Fibroblast of lung (primary cell): ENCODE measurements at places on chromosomes 3 and 15. TPM values are rescaled to one million over a fixed set of nuclear protein-coding genes. Genes with fewer than 3 reads are reported as not detected.

GRCh38 chr15:85870216-85871014 is 75.7 kb upstream of the KLHL25 start:
- DNase-seq, result no peak

GRCh38 chr15:57637846-57638245 is 46.1 kb downstream of the MYZAP start:
- DNase-seq, result no peak

DNA sequence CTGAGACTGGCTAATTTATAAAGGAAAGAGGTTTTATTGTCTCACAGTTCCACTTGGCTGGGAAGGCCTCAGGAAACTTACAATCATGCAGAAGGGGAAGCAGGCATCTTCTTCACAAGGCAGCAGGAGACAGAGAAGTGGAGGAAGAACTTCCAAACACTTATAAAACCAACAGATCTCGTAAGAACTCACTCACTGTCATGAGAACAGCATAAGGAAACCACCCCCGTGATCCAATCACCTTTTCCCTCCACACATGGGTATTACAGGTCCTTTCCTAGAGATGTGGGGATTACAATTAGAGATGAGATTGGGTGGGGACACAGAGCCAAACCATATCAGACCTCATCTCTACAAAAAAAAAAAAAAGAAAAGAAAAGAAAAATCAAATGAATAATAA is 25.7 kb downstream of the CGGBP1 start:
- no peak for DNase-seq

DNA sequence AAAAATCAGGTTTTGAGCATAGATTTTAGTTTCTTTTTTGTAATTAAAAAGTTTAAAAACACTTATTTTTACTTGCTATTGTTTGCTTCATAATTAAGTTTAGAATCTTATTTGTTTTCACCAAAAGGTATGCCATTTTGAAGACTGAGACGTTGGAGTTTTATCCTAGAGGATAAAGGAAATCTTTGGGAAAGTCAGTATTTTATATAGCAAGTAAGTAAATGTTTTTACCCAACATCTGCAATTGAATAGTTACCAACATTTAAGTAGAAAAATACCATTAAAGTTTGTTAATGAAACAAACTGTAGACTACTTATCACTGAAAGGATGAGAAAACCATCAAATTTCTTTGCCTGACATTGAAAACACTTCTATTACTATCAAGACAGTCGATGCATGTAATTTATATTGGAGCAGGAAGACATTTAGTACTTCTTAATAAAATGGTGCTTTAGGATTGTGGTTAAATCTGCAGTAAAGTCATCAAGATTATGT is 14.0 kb upstream of the CHD2 start:
- no peak for DNase-seq

DNA sequence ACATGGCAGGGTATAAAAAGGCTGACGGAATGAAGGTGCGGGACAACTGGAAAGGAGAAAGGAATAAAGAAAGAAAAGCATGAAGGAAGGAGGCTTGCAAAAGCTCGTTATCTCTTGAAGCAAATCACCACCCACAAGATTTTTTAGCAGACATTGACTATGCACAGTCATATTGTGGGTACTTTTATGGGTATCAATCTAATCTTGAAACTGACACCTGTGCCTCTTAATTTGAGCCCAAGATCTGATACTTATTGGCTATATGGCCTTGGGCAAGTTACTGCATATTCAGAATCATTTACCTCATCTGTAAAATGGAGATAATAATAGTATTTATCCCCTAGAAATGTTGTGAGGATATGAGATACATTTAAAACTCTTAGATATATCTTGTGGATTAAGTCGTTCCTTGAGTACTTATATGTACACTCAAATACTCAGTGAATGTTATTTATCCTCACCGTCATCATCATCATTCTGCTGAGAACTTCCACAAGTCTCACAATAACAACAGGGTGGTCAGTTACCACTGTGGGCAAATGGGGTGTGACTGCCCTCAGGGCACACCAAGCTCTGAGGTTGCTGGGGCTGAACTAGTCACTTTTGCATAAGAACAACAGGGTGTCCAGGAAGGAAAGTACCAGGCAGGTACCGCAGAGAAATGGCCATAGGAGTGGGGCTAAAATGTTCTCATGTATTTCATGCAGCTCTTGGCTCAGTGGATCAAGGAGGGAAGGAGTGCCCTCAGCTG is 266.1 kb downstream of the SLC9A9 start:
- no peak for DNase-seq

- DNase-seq, result peak; percentile 94
Observed at GRCh38 chr15:96345560-96346399, 15.3 kb downstream of the NR2F2 start.

DNA sequence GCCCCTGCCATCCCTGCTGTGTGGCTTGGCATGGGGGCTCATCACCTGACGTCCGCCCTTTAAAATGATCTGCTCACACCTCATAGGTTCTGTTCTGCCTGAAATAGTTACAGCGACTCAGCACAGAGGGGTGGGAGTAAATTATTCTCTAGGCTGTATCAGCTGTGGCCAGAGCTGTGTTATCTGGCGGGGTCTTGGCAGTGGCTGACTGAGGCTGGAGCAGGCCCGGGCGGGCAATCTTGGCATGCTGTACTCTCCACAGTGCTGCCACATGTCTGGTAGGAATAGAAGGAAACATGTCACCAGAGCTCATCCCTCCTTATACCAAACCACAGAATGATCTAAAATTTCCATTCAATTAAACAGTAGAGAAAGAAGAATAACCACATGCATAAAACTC is 499.9 kb upstream of the LMCD1 start:
- DNase-seq, result no peak

- no peak for DNase-seq
Observed at GRCh38 chr3:84727616-84728015, 231.2 kb upstream of the CADM2 start.

DNA sequence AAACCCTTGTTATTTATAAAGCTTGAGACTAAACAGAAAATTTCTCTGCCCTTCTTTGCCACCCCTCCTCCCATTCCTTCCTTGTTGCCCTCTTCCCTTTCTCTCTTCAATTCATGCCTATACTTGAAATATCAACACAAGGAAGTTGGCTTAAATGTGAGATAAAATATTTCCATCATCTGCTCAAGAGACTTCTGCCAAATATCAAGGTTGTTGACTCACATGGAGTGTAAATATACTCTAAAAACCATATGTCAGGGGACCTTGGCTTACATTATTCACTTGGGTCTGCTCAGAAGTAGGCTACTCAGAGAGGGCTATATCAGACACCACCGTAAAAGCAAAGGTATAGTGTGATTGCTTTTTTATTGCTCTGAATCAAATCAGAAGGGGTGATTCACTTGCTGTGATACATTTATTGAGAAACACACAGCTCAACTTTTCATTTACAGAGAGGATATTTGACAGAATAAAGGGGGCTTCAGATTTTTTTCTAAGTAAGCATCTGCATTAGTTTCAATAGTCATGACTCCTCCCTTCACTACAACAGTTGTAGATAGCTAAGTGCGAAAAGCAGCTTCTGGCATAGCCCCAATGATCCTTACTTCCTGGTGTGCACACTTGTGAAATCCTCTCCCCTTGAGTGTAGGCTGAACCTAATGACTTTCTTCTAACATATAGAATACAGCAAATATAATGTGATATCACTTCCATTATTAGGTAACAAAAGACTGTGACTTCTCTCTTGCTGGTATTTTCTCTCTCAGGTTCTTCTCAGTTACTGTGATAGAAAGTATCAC is 386.2 kb downstream of the EFHB start:
- DNase-seq, result no peak

DNA sequence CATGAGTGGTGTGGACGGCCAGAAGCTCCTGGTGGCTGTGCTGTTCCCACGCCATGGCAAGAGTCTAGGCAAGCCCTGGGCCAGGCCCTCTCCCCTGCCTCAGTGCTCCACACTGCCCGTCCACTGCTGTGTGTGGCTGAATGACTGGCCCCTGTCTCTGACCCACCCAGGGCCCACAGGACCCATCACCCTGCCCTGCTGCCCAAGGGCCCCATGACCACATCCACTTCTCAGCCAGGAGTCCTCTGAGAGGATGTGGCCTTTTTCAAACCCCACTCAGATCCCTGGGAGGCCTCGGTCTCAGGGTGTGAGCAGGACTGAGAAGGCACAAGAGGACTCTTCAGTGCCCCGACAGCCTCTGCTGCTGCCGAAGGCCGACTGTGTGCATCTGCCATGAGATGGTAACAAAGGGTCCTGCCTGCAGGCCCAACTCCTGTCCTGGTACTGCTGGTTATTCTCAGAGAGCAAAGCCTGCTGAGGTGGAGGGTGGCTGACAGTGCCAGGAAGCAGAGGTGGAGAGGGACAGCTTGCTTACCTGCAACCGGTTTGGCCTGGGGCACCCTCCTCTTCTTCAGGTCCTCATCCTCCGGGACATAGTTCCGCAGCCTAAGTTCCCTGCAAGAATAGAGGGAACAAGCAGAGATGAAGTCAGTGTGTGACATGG is 47.5 kb downstream of the PTH1R start:
- DNase-seq, result no peak

DNA sequence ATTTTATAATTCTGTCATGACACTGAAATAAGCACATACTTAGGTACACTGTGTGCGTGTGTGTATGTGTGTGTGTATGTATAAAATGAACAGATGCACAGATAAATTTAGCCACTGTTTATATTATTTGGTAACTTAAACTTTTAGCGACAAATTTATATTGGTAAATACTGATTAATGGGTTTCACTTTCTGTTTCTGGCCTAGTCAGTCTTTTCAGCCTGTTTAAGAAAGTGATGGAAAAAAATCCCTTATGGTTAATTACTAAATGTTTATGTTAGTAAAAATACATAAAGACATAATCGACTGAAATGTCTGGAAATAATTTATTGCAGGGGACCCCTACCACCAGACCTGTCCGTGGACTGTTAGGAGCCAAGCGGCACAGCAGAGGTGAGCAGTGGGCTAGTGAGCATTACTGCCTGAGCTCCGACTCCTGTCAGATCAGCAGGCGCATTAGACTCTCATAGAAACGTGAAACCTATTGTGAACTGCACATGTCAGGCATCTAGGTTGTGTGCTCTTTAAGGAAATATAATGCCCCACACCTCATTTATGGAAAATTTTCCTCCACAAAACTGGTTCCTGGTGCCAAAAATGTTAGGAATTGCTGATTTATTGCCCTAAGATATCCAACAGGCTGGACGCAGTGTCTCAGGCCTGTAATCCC is 717.4 kb downstream of the SI start:
- DNase-seq, result no peak

GRCh38 chr15:75966073-75966472 is 46.2 kb downstream of the NRG4 start:
- peak; percentile 84 for DNase-seq

- DNase-seq, result no peak
Observed at GRCh38 chr3:170027233-170028102, 10.3 kb upstream of the GPR160 start.

DNA sequence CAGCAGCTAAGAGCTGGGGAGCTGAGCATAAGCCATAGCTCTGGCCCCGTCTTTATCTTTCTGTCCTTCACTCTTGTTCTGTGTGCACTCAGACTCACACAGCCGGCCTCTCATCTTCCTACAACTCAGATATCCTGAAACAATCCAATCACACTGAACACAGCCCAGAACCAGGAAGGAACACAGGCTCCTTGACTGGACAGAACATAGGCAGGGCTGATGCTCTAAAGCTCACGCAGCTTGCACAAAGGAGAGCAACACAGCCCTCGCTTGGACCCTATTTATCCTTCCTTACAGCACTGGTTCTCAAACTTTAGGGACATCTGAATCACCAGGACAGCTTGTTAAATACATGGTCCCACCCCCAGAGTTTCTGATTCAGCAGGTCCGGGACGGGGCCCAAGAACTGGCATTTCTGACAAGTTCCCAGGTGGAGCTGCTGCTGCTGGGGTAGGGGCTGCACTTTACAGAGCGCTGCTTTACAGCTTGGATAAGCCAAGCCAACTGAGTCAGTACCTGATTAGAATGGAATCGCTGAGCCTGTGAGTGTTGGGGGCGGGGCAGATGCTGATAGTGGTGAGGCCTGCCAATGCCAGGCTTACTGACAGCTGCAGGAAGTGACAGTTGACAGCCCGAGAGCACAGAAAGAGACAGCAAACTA is 65.1 kb downstream of the MRPL46 start:
- no peak for DNase-seq

- peak; percentile 97 for DNase-seq
Observed at GRCh38 chr3:64595253-64595694, 92.5 kb downstream of the ADAMTS9 start.

DNA sequence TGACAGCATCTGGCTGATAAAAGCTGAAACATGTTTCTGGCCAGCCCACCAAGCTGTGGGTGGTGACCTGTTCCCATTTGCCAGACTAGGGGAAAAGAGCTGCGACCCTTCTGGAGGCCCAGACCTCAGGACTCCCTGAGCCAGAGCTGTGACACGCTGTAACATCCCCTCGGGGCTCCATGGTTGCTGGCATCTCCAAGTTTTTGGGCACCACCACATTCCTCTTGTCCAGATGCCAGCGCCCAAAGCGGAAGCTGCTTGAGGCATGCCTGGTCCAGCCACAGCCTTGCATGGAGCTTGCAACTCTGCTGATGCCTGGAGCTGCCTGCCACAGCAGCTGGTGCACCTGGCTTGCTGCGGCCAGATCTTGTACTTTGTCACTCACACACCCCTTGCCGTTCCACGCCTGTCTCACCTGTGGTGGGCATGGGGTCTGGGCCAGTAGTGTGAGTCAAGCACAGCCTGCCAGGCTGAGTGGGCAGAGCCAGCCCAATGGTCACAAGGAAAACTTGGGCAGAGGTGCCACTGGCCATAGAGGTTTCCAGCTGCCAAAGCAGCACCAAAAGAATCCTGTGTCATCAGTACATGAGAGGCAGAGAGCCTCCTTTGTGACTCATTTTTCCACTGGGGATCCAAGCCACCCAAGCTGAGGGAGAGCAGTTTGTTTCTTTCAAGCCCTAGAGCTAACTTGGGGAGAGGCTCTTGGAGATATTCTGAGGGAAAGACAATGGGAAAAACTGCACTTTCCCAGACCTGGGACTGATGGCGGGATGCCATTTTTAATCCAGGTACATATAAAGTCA is 45.7 kb upstream of the PTX3 start:
- DNase-seq, result no peak

DNA sequence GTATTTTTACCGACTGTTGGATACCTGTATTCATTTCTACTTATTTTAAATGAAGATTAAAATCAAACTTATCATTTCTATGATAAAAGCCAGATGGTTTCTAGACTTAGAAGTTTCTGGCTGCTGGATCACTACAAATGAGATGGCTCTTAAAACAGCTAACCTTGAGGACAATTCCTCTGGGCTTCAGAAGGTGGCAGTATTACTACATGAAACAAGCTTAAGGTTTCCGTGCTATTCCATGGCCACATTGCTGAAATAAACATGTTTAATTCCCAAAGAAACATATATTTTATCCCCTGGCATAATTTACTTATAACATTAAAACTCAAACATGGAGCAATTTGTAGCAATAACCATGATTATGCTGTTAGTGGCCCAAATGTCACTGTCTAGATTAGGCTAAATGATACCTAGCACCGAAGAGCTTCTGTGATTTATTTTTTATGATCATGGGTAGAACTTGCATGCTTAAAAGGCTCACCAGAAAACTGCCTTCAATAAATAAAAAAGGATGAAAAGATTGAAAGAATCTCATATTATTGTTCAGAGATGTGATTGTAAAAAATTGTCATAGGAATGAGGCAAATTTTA is 204.0 kb upstream of the NANOGP8 start:
- DNase-seq, result peak; percentile 63

- DNase-seq, result peak; percentile 9
Observed at GRCh38 chr3:108064293-108064887, 26.4 kb downstream of the CD47 start.

GRCh38 chr3:33557279-33557678 is 117.1 kb upstream of the UBP1 start:
- DNase-seq, result no peak

PHLDB2 gene
- 43.4 and 47.9 TPM in 2 replicates for total RNA-seq

SCN11A gene
- total RNA-seq, result under 0.01 and 0.17 TPM in 2 replicates

NR1I2 gene
- under 0.01 TPM in 1 of 2 replicates, not detected in the other for total RNA-seq

ANKRD63 gene
- not detected in 2 replicates for total RNA-seq
